ENCODE measurements at places on chromosomes 12 and 14. TPM values are rescaled to one million over a fixed set of nuclear protein-coding genes. Genes with fewer than 3 reads are reported as not detected.

Gene BIN2
- total RNA-seq = 102 TPM

Gene PGF
- not detected for total RNA-seq

Gene KRT73
- 1.3 TPM for total RNA-seq

Gene CD9
- total RNA-seq = 6.1 TPM

Gene CIROP
- not detected for total RNA-seq

Gene FAM90A1
- total RNA-seq = 0.67 TPM

Gene CCDC197
- total RNA-seq = 2.2 TPM

Gene LMNTD1
- total RNA-seq = not detected
